ENCODE measurements at places on chromosomes 1 and 21. TPM values are rescaled to one million over a fixed set of nuclear protein-coding genes. Genes with fewer than 3 reads are reported as not detected.

GRCh38 chr1:192343344-192343743, 26.6 kb downstream of the RGS21 start:
- DNase-seq: no peak

GRCh38 chr1:13624526-13624925, 40.9 kb downstream of the PDPN start:
- no peak for DNase-seq

GRCh38 chr1:79524126-79524525, 517.6 kb upstream of the ADGRL4 start:
- no peak for DNase-seq

DNA sequence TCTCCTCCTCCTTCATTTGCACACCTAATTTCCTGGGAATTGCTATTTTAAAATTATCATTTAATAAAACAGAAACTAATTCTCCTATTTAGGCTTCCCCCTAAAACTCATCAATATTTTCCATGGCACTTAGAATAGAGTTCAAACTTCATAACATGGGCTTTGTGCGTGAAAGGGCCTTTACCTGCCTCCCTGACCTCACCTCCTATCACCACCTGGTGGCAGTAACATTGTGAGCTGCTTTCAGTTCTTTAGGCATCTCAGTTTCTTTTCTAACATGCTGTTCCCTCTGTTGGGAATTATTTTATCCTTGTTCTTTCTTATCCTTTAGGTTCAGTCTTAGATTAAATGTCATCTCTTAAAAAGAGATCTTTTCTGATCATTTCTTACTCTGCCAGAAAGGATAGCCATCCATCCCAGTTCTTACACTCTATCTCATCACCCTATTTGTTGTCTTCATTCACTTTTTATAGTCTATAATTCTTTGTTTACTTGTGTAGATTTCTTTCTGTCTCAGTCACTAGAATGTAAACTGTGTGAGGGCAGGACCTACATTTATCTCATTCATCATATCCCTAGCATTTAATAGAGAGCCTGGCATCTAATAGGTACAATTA, 133.8 kb upstream of the KIAA1614 start:
- DNase-seq: no peak

- no peak for DNase-seq
Observed at GRCh38 chr1:173205146-173206051, 1.7 kb downstream of the TNFSF4 start.

GRCh38 chr1:6489799-6490180, 1.7 kb downstream of the PLEKHG5 start:
- DNase-seq: no peak

DNA sequence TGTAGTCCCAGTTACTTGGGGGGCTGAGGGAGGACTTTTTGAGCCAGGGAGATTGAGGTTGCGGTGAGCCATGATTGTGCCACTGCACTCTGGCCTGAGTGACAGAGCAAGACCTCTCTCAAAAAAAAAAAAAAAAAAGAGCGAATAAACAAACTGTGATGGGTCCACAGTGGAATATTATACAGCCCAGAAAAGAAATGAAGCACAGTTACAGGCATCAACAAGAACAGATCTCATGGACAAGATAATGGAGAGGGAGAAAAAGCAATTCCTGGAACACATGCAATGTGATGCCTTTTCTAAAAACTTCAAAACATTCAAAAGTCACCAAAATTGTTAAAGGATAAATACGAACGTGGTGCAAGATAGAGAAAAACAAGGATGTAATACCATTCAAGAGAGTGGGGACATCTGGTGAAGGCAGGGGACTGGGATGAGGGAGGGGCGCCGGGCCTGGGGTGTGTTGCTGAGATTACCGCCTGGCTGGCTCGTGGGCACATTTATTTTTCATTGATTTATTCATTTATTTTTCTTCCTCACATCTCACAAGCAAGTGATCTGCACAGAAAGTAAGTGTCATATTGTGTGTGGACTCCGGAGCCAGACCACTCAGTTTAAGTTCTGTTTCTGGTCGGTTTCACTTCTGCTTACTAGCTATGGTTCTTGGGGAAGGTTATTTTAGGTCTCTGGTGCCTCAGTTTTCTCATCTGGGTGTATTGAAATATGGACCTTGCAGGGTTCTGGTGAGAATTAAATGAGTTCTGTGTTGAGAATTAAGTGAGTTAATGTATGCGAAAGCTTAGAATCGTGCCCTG, 30.1 kb downstream of the ABCG1 start:
- no peak for DNase-seq

DNA sequence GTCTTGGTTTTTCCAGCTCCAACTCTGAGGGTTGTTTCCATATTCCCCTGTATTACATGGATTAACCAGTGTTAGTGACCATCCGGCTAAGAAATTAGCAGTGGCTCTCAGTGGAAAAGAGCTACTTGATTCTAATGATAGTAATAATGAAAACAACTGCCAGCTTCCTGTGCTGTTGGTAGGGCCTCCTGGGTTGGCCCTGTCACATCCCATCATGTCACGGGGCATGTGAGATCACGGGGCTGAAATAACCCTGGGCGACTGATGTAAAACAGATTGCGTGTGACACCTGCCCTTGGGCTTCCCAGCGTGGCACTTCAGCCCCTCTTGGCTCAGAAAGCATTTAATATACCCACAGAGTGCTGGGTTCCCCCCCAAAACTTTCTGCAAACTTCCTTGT, 149.0 kb downstream of the ROR1 start:
- DNase-seq: no peak

- DNase-seq: no peak
Observed at GRCh38 chr1:4319496-4319895, 334.9 kb upstream of the AJAP1 start.

DNA sequence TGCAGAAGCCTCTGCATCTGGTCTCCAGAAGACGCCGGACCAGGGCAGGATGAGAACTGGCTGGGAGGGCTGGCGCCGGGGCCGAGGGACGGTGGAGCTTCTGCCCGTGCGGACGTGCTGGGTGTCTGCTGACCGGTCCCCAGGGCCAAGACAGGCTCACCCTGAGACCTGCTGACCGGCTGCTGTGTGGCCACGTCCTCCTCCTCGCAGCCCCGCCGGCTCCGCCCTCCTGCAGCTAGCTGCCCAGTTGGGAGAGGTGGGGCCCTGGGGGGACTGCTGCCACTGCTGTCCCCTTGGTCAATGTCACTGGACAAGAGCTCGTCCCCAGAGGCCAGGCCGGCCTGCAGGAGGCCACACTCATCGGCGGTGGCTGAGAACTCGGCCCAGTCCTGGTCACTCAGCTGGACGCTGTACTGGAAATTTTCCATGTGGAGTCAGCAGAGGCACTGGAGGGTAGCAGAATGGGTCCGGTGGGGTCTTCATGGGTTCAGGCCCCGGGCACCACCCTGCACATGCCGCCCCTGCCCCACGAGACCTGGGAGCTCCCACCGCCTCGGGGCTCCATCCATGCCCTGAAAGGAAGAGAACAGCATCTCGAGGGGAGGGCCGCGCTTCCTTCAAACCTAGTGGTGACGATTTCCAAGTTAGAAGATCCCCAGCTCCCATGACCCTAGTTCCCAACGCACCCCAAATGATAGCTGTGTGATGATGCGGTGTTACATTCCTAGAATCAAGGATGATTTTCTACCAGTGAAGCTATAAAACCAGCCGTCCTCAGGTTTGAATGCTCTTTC, 1.1 kb downstream of the PERM1 start:
- no peak for DNase-seq

GRCh38 chr21:43994085-43994484, 18.0 kb upstream of the TRAPPC10 start:
- no peak for DNase-seq

DNA sequence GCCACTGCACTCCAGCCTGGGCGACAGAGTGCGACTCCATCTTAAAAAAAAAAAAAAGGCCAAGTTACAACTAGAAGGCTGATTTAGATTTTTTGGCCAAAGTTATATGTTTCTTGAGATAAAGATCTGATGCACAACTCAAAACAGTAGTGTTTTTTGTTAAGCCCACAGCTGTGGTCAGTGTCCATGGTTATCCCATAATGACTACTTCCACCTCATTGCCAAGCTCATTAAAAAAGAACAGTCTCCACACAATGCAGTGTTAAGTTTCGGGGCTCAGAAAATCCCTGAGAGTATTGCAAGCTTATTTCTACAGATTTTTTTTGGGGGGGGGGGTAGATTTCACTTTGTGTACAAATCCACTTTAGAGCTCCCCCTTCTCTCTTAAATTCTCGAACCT, 120.5 kb downstream of the RUNX1 start:
- DNase-seq: no peak

DNA sequence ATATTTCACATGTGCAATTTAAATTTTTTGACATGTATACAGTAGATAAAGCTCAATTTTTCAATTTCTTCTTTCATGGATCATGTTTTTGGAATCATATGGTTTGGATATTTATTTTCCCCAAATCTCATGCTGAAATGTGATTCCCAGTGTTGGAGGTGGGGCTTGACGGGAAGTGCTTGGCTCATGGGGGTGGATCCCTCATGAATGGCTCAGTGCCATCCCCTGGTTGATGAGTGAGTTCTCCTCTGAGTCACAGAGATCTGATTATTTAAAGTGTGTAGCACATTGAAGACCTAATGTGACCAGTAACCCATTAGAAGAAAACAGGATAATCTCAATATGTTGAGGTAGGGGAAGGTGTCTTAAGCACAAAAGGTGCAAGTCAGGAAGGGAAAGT, 9.1 kb upstream of the IFI16 start:
- peak; percentile 47 for DNase-seq

GRCh38 chr1:30990591-30990990, 74.9 kb downstream of the PUM1 start:
- DNase-seq: no peak

- no peak for DNase-seq
Observed at GRCh38 chr1:151491641-151492040, 19.5 kb upstream of the CGN start.

FDPS gene
- total RNA-seq: 73.1 TPM

S100A14 gene
- total RNA-seq: 8.1 TPM

CR1L gene
- total RNA-seq: 1.7 TPM

MMEL1 gene
- 2.6 TPM for total RNA-seq

NPHP4 gene
- 6.8 TPM for total RNA-seq

LIPI gene
- total RNA-seq: not detected

SPRR2E gene
- not detected for total RNA-seq

KPRP gene
- not detected for total RNA-seq

Measured in urinary bladder (tissue), 4 donors.